ENCODE measurements at places on chromosomes 3 and 15.
A peak's percentile ranks its signal among the peaks of the same experiment; 100 is the strongest.

DNA sequence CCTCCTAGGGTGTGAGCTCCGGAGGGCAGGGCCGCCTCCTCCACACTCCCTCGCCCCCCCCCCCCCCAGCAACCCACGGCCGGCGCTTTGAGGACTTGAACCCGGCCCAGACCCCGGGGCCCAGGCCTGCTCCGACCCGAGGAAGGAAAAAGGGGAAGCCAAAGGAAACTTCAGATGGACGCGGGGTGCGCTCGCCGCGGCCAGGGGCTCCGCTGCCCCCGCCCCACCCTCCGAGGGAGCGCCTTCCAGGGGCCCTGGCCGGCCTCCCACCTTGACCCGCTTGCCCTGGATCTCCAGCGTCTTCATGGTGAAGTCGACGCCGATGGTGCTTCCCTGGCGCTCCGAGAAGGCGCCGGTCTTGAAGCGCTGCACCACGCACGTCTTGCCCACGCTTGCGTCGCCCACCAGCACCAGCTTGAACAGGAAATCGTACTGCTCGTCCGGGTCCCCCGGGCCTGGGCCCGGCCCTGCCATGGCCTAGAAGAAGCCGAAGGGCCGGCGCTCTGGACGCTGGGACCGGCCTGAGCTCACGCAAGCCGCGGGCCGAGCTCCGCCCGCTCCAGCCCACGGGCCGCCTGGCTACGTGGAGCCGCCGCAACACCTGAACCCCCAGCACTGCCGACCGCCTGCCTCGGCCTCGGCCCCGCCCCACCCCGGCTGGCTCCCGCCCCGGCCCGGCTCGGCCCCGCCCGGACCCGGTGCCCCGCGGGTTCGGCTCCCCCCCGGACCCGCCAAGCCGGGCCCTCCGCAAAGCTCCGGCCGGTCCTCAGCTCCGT is 400 bp downstream of the RAB43 start:
- DNase-seq = no peak

DNA sequence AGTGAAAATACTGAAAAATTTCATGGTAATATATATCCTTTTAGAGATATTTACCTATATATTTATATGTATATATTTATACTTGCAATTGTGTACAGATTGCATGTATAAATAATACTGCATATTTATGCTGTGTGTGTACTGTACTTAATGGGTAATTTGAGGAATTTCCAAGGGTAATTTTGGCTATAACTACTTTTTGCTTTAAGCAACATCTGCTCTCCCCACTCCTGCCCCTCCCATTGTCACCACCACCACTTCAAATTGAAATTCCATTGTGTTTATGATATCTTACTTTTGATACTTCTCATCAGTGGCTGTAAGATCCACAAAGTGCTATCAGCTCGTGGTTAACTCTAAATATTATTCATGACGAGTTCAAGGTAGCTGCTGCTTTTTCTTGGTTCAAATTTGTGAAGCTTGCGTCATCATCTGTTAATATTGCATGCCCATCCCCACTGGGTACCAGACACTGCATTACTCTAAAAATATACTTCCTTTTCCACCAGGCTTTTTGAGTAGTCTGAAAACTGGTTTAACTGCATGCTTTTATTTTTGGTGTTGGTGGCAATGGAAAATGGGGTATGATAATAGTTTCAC is 91.7 kb upstream of the MITF start:
- no peak for DNase-seq

- no peak for DNase-seq
These were observed 3.9 kb upstream of the PLCH1 start for GRCh38 chr3:155748611-155749365.

GRCh38 chr3:5690904-5691532 is 503.5 kb downstream of the EDEM1 start:
- no peak for DNase-seq

DNA sequence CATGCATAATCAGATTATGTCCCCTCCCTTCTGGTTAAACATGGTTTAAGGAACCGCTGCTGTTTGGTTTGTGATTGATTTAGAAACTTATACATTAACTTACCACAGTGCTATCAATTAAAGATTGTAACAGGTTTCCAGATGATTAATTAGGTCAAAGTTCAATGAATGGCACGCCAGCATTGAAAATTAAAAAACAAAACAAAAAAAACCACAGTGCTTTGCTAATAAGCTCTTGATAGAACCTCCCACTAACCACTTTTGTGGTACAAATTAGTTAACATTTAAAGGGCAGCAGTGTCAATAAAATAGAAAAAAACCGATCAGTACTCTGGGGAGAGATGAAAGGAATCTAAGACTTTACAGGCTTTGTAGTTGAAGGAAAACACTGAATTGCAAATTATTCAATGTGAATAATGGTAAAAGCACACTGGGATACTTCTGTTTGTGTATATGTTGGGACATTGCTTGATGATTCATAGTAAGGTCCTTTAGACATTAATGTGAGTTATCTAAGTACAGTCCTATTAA is 7.6 kb upstream of the C3orf38 start:
- peak; percentile 65 for DNase-seq

DNA sequence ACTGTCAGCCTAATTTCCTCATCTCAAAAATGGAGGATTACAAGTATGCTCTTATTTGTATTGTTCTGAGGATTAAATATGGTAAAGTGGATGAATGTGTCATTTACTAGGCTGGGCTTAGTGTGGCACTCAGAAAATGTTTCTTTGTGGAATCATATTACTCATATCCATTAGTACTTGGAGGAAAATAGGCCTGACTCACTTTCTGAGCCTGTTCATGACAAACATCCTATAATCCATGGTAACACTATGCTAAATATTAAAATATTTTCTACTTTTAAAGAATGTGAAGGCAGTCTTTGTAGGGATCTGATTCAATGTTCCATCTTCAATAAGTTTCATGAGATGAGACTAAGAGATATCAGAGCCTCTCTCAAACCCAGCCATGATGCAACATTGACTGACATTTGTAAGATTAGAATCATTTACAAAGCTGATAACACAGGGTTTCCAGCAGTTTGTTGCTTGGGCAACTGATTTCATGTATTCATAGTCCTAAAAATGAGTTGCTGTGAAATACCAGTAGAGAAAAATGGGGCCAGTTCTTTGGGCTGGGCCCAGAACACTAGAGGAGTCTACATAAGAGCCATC is 1048.5 kb downstream of the NTRK3 start:
- DNase-seq = peak; percentile 85
